Stimulated activated CD8-positive, alpha-beta memory T cell treated with anti-CD3 and anti-CD28 coated beads, Interleukin-15, amount 100 ng/mL, for 48 hours (primary cell): ENCODE measurements at places on chromosomes 2 and 18.

DNA sequence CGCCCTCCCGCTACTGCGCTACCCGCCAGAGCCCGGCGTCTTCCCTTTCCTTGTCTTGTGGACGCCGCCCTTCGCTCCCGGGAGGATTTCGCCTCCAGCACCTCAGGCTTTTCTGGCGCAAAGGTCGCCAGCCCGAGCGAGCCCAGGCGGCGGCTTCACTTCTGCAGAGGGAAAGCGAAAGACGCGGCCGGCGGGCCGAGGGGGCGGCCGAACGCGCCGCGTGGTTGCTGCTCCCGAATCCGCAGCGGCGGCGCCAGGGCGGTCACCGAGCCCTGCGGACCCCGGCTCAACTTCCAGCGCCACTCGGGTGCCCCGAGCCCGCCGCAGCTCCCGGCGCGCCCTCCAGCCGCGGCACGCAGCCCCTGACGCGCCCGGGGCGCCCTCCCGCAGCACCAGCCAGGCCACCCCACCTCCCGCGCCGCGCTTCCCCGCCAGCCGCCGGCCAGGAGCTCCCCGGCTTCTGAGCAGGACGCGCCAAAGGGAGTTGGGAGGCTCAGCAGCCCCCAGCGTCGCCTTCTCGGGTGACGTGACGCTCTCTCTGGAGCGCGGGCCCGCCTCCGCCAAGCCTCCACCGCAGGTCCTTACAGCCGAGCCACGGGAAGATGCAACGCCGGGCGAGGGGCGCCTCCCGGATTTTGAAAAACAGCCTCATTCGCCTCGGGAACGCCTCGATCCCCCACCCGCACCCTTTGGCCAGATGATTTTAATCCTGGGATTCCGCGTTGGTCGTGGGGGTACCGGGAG is 84.9 kb upstream of the EPB41L3 start:
- DNase-seq, result no peak

- DNase-seq, result no peak
These were observed 1.4 kb downstream of the ST8SIA5 start for GRCh38 chr18:46755315-46756024.

GRCh38 chr18:9838144-9838877 is 47.5 kb upstream of the TXNDC2 start:
- no peak for DNase-seq

DNA sequence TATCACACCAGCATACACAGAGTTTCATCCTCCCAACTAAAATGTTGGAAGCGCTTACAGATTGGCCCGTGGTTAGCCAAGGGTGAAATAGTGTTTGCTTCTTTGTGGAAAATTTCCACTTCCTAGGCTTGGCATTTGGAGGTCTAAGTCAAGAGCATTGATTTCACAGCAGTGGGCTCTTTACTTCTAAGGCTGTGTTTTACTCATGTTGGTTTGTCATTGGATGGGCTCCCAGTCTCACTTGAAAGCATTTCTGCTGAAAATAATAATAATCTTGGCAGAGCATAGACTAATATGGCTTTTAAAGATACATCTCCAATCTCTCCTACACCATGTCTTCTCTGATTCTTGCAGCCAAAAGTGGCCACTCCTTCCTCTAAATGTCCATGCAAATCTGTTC is 82.9 kb downstream of the DYNAP start:
- DNase-seq, result no peak

GRCh38 chr18:59090966-59091603 is 48.6 kb upstream of the SEC11C start:
- no peak for DNase-seq

DNA sequence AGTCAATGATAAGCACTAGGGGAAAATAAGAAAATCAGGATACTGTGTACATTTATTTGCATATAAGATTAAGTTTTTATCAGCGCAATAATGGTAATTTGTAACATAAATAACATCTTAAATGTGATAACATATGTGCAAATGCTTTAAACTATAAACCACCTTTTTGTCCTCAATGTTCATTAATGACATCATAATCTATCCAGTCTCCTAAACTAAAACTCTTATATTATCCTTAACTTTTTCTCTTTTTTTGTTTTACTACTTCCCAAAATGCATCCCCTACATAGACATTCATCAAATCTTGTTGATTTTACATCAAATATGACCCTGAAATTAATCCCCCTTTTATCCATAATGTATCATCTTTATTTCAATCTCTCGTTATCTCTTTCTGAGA is 3.4 kb upstream of the RAD51AP2 start:
- DNase-seq, result no peak

DNA sequence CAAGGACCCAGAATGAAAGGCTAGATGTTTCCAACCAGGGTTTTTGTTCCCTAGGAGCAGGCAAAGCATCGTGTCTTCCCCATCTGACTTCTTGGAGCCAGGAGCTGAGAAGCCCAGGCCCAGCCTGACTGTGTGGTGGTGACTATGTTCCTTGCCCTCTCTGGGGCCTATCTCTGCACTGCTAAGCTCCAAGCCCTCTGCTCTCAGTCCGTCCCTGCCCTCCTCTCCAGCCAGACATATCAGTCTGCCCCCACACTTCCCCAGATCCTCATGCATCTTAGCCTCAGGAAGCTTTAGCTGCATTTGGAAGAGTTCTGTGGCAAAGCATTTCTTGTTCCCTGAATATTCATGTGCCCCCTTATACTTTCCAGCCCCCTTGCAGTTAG is 196.6 kb downstream of the CYP26B1 start:
- DNase-seq, result no peak
